CD4-positive, alpha-beta T cell treated with Interleukin-1 beta for 1 hour (primary cell): ENCODE measurements at places on chromosomes 11 and 22.

GRCh38 chr11:85171648-85172257 is 455.4 kb downstream of the DLG2 start:
- no peak for DNase-seq

DNA sequence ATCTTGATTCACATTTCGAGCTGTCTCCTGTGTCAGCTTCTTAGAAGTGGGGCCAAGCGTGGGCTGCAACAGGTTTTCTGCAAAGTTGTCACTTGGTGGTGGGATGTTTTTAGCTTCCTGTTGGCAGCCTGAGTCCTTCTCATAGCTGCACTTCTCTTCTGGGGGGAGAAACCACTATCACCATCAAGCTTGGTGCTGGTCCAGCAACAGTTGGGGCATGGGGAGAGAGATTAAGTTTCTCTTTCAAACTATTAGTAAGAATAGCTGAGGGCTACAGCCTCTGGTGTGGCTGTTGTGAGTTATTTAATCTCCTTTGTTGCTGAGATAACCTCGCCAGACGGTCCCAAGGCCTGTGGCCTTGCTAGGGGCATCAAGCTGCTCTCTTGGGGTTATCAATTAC is 123.3 kb upstream of the CRYBB3 start:
- peak; percentile 25 for DNase-seq

- no peak for DNase-seq
Observed at GRCh38 chr11:77993902-77994301, 566 bp downstream of the INTS4 start.

GRCh38 chr22:34886812-34887211 is 179.1 kb upstream of the ISX start:
- DNase-seq, result no peak

- no peak for DNase-seq
Observed at GRCh38 chr22:50221410-50222300, 20.8 kb downstream of the SELENOO start.

GRCh38 chr11:88179141-88179540 is 3.9 kb upstream of the RAB38 start:
- DNase-seq, result no peak

DNA sequence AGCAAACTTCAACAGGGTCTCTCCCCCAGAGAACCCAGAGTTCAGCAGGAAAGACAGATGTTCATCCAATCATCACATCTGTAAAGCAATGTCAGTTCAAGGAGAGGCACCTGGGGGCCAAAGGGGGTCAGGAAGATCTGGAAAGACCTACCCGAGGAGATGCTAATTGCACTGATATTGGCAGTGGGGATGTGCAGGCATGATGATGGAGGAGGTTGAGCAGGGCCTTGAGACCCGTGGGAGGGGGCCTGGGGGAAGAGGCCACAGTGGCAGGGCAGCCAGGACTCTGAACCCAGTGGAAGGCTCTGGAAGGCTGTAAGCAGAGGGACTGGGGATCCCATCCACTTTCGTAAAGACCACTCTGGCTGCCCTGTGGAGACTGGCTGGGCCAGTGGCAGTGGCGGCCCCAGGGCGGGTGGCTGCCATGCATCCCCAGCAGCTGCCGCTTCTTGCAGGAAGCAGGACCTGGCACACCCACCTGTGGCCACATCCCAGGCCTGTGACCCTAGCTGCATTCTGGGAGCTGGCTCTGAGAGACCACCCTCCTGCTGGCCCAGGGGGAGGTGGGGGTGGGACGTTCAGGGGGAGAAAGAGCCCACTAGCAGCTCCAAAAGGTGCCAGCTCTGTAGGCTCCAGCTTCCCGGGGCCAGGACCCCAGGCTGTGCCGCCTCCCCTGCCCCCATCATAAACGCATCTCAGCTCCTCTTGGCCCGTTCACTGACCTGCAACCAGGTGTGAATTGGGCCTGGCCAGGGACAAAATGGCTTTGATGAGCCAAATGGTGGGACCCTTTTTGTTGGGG is 59.9 kb upstream of the FGF3 start:
- DNase-seq, result no peak

DNA sequence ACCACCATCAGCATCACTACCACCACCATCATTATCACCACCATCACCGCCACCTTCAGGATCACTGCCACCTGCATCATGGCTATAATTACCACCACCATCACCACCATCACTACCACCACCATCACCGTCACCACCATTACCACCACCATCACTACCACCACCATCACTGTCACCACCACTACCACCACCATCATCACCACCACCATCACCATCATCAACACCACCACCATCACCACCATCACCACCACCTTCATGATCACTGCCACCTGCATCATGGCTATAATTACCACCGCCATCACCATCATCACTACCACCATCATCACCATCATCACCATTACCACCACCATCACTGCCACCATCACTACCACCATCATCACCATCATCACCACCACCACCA is 23.5 kb downstream of the CACNG2 start:
- DNase-seq, result no peak

DNA sequence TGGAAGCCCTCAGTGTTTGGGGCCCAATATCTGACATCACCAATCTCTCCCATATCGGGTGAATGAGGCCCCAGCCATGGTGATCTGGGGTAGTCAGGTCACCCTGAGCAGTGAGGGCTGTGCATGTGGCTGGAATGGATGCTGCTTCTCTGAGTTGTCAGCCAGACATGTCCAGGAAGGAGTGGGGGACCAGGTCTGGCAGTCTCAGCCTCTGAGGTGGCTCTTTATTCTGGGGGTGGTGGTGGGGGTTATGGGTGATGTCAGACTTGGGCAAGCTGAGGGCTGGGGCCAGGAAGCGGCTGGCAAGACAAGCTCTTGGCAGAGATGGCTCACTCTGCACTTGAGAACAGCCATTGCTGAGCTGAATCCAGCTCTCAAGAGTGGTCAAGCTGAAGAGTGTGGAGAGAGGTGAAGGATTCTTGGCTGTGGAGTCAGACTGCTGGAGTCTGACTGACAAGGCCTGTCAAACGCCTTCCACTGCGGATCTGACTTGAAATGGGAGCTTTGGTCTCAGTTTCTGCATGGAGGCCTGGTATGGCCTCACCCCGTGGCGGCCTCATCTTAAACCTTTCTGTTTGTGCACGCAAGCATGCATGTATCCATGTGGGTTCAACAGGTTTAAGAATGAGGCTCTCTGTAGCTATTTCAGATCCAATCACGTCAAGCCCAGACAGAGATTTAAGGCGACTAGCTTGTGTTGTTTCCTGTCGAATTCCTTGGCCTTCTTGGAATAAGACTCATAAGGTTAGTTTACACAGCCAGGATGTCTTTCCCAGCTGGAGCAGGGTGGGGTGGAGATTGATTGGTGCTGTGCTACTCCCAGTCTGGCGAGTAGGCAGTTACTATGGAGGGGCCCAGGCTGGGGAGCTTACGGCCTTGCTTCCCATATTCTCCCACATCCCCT is 83.9 kb upstream of the TIMP3 start:
- no peak for DNase-seq

DNA sequence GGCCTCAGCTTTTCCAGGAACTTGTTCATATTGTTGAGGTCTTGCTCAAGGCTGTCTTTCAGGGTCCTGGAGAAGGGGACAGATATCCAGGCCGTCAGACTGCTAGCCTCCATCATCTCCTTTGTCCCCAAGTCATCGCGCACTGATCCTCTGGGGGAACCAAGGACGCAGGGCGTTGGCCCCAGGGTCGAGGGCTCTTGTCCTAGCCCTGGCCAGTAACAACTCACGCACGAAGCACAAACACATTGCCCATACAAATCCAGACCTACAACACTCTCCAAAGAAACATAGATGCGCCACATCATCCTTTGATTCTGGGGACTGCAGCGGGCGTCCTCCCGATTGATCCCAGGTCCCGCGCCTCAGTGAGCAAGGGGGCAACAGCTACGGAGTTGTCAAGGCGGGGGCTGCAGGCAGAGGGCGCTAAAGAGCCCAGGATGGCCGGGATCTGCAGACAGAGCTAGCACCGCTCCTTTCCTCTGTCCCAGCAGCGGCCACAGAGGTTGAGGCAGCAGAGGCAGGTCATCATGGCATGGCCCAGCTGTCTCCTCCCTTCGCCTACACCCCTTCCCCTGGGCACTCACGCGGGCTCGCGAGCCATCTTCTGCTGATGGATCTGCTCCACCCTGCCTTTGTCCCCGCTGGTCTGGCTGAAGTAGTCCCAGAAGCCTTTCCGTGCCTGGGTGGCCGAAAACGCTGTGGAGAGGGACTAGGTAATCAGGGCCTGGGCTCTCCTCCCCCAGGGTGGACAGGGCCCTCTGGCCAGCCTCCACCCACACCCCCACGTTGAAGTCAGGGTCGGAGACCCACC is 472 bp downstream of the APOA5 start:
- peak; percentile 76 for DNase-seq

DNA sequence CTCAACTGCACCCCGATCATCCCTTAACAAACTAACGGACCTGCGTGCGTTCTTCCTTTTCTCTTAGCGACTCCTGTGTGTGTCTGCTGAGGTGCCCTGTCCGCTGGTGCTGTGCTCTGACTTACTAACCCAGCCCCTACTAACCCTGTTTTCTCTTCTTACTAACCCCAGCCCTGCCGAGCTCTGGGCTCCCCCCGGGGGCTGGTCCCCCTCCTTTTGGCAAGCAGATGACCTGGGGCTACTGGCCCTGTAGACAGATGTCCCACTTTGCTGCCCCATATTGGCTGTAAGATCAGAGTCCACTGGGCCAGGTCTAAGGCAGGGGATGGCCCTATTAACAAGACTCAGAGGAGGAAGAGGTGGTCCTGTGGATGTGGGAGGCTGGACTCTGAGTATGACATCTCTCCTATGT is 14.7 kb downstream of the MIAT start:
- DNase-seq, result peak; percentile 24

DNA sequence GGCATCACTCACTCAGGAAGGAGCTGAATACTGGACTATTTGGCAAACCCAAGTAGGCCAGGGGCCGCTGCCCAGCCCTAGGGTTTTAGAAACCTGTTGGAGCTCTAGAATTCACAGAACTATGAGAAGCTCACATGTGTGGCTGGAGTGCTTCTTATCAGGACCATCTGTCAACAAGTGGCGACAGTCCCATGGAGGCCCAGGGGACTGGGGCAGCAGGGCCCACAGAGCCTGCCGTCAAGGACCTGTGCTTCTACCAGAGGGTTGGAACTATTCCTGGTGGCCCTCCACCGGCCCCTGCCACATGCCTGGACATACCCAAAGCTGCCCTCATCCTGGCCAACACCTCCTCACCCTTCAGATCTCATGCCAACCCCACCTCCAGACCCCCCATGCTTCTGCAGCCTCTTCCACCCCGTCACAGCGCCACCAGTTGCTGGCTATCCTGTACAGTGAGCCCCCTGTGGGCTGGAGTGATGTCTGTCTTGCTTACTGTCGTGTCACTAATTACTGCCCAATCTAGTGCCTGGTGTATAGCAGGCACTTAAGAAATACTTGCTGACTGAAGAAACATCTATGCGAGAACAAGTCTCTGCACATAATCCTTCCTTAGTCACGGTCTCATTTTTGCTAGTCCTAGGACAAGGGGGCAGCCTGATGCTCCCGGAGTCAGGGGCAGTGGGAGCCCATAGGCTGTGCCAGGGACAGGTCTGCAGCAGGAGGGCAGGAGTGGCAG is 27.2 kb upstream of the RASL10A start:
- no peak for DNase-seq

GRCh38 chr11:59423835-59424234 is 2.4 kb downstream of the OR5A2 start:
- no peak for DNase-seq

DNA sequence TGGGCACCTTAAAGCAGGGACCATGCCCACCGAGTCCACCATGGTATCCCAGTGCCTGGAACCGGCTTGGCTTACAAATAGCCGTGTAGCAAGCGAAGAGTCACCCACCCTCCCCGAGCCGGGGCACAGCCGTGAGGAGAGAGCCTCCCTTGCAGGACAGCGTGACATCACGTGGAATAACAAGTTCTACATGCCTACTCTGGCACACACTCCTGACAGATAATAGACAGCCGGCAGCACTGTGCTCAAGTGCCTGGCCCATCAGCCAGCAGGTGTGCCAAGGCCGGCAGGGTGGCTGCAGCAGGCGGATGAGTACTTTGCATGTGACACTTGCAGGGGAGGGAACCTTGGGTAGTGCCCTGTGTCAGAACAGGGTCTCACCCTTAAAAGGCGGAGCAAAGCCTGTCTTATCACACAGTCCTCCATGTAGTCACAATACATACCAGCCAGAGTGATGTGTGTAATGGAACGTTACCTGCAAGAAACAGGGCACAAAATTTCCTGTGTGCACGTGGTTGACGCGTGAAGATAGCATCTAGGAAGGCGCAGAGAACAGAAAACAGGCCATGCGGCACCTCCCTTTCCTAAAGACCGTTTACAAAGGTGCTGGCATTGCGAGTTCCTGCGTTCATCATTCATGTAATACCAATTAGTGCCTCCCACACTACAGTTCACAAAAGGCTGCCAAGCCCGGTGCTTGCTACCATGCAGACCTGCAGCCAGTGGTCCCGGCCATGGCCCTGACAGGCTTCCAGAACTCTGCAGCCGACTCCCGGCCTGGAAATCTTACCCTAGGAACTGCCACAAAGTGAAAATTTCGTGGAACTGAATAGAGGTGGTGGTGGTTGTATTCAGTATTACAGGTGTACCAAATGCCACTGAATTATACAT is 16.4 kb downstream of the TOM1 start:
- DNase-seq, result peak; percentile 26

DNA sequence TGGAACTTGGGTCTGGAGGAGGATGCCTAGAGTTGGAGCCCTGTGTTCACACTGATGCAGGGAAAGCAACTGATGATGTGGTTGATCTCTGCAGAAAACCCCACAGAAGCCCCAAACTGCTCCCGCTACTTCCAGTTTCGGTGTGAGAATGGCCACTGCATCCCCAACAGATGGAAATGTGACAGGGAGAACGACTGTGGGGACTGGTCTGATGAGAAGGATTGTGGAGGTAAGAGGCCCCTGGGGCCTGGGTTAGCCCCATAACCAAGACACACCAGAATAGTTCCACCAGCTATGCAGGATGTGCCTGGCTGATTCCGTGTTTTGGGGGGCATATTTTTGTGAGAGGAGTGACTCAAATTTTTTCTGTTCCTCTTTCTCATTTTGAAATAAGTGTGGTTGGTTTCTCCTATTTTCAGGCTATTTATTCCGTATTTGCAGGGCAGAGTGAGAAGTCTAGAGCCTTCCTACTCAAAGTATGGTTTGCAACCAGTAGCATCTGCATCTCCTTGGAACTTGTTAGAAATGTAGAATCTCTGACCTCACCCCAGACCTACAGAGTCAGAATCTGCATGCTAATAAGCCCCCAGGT is 137.3 kb upstream of the SORL1-AS1 start:
- no peak for DNase-seq

- DNase-seq, result no peak
Observed at GRCh38 chr11:11669233-11669846, 47.5 kb upstream of the GALNT18 start.

DNA sequence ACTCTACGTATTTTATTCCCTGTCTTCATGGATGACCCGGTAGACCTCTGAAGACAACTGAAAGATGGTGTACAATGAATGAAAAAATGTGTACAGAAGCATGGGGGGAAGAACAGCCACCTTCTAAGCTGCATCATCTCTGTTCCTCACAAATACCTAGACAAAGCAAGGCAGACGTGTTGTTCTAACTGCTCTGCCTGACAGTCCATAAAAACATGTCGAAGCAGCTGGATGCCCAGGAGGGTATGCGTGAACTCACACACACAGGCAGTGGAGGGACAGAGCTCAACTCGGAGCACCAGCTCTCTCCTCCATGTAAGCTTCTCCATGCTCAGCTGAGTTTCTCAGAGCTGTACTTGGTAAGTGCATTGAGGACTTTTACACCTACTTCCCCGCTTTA is 327.4 kb downstream of the CTTN start:
- DNase-seq, result no peak
